Activated effector memory CD4-positive, alpha-beta T cell treated with Interleukin-2 at 50 U/mL for 16 hours (primary cell): ENCODE measurements at places on chromosomes 3 and 15.

- DNase-seq: no peak
Measured at GRCh38 chr3:97699889-97700288, 64.7 kb upstream of the ARL6 start.

- no peak for DNase-seq
Measured at GRCh38 chr3:112811131-112811884, 35.4 kb downstream of the CD200R1L start.

DNA sequence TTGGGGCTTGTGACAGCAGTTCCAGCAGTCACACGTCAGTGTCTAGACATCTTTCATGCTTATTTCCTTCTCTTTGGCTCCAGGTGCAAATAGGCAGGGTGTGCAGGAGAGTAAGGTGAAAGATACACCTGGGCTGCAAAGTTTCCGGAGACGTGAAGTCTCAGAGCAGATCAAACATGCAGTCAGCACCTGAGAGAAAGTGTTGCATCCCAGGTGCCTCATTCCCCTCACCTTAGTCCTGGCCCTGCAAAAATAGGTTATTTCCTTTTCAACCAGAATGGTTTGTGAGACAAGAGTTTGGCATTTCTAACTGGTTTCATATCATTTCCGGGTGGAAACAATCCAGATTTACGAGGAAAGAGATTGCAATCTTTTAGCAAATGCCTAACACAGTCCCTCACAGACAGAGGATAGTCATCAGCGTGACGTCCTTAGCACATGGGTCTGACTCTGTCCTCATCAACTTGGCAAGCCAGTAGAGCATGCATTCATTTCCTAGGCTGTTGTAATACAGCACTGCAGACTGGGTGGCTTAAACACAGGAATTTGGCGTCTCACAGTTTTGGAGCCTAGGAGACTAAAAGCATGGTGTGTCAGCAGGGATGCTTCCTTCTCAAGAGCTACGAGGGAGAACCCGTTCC is 58.2 kb upstream of the ARRDC4 start:
- DNase-seq: no peak

DNA sequence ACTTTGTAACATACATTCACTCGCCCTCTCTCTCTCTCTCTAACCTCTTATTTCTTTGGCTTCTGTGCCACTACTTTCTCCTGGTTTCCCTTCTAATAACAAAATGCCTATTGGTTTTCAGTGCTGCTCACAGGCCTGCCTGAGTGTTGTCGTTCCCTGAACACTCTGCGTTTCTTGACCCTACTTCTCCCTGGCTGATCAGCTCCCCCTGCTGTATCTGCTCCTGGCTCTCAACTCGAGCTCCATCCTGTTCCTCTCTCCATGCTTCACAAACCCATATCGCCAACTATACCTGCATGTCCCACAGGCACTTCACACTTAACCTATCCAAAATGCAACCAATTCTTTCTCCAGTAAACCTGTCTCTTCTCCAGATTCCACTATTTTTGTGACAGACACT is 111.4 kb downstream of the OPA1 start:
- no peak for DNase-seq

DNA sequence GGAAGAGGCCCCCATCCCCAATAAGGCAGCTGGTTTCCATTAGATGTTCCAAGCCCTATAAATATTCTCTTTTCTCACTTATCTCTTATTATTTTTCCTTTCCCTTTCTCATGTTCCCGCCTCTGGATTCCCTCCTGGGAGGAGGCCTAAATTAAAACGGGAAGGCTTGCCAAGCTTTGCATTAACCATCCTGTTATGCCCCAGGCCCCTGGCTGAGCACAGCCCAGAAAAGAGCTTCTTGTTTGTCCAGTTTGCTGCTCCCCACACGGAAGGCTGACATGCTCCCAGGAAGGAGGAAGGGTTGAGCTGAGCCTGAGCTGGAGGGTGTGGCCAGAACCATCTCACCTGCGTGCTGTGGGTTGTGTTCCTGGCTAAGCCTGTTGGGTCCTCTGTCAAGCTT is 63.1 kb upstream of the BOC start:
- no peak for DNase-seq

DNA sequence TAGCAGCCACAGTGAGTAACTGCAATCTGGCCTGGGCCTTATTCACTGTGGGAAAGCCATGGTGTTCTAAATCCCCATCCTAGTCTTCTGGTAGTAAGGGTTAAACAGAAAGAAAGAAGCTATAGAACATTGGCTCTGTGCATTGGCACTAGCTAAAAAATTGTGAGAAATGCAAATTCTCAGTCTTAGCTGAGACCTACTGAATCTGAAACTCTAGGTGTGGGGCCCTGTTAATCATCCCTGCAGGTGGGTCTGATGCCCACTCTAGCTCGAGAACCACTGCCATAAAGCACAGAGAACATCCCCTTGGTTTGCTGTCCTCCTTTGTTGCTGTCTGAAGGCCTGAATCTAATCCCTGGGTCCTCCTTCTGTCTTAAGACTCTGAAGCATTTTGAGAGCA is 59.3 kb downstream of the MEIS2 start:
- DNase-seq: no peak

DNA sequence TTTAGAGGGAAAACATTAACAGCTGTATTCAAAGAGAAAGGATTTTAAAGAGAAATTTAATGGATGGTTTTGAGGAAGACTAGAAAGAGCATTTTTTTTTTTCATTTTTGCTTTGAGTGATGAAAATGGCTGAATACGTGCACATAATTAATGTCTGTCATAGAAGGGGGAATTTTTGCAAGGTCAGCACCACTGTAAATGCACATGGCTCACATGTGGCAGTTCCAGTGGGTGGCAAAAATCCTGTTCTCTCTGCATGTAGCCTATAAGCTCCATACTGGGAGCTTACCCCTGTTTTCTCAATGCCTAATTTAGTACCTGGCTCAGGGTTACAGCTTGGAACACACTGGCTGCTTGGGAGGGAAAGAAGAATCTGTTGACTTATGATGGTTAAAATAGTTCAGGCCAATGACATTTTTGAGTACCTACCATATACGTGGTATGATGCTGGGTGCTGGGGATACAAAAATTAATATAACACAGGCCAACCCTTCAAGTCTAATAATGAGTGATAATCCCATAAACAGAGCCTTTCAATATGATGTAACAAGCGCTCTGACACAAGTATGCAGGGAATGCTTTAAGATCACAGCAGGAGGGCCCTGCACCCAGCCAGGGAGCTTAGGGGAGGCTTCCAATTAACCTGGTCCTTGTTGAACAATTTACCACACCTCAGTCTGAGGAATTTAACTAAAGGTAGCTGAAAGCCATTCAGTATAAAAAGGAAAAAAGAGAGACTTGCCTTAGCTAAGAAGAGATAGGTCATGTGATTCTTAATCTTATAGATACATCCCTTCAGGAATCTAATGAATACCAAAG is 33.0 kb downstream of the HSPBAP1 start:
- DNase-seq: no peak

DNA sequence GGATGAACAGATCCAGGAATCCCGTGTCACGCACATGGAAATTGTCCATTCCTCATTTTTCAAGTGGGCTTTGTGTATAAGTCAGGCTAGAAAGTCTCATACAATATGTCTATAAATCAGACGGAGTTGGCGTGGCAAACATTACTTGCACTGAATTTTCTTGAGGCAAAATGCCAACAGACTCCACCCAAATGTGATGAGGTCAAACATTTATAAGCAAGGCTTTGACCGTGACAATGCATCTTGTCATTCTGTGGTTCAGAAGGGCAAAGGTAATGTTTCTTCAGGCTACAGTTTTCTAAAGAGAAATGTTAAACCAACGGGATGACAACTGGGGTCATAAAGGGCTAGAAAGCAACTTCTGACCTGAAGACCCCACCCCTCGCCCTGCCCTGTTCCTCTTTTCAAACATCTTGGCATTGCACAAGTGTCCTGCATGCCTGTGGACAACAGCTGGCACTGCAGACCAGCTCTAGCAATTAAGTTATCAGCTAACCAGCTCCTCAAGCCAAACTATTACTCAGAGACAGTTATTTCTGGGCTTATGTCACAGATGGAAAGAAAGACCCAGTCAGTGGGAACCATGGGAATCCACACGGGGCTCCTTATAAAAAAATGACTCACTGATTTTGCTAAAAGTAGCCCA is 36.5 kb upstream of the SPTBN5 start:
- no peak for DNase-seq

DNA sequence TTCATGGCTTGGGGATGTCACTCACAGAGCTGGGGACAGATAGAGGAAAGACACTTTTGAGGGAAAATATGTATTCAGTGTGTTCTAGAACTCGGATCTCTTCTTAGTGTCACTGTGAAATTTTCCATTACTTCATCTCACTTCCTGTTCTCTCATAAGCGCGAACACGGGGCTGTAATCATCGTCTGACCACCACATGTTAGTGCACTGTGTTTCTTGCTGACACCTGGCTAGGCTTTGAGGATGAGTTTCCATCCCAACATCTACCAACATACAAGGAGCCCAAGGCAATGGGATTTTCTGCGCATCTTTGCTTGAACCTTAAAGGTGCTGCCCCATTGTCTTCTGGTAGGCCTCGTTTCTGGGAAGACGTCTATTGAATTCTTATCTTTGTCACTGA is 84.0 kb downstream of the LIPC start:
- DNase-seq: no peak

DNA sequence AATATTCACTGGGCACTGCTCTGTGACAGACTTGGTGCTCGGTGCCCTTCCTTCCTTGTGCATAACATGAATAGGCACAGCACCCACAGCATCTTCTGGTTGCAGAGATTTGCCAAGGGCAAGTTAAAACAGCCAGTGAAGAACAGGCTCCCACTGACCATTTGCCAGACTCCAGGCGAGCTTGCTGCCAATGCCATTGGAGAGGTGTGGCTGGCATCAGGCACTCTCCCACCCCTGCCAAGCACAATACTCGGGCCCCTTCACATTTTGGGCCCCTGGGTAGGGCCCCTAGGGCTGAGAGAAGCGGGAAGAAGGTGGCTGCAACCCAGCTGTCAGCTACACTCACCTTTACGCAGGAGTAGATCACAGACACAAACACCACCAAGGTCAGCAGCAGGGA is 112.1 kb downstream of the SEC22A start:
- DNase-seq: no peak

- DNase-seq: no peak
Measured at GRCh38 chr3:154458560-154458959, 28.6 kb upstream of the GPR149 start.

GRCh38 chr3:64049136-64049535 is 25.8 kb upstream of the PSMD6 start:
- no peak for DNase-seq

GRCh38 chr3:154776549-154777225 is 303.4 kb upstream of the MME start:
- no peak for DNase-seq

- peak; percentile 37 for DNase-seq
Measured at GRCh38 chr3:25648107-25648535, 16.6 kb downstream of the TOP2B start.

- DNase-seq: no peak
Measured at GRCh38 chr3:8825153-8825825, 55.9 kb upstream of the OXTR start.
